ENCODE measurements at places on chromosomes 16 and 17. TPM values are rescaled to one million over a fixed set of nuclear protein-coding genes. Genes with fewer than 3 reads are reported as not detected.

DNA sequence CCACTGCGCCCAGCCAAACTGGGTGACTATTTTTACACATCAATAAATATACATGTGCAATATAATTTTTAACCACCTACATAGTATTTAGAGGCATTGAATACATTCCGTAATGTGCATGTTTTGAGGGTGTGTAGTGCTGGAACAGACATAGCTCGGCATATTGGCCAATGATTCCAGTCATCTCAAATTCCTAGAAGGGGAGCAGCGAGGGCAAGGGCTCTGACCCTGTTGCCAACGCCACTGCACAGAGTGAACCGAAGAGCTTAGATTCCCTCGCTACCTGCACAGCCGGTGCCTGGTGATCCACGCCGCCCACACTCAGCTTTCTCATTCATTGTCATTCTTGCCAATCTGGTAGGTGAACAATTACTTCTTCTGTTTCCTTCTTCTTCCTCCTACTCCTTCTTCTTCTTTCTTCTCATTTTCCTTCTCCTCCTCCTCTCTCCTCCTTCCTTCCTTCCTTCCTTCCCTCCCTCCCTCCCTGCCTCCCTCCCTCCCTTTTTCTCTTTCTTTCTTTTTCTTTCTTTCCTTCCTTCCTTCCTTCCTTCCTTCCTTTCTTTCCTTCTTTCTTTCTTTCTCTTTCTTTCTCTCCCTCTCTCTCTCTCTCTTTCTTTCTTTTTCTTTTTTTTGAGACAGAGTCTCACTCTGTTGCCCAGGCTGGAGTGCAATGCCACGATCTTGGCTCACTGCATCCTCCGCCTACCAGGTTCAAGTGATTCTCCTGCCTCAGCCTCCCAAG is 26.3 kb upstream of the ATP2A3 start:
- no peak overlapping the region for H3K4me3 ChIP-seq
- no peaks in the 10 kb centered on the region for H3K27me3 ChIP-seq
- H3K4me1 ChIP-seq, result no peaks in the 10 kb centered on the region
- no peak for DNase-seq
- H3K36me3 ChIP-seq, result no peaks in the 10 kb centered on the region

Gene TSPOAP1
- 42.1 TPM for total RNA-seq

GRCh38 chr16:72021043-72021442 is 12.5 kb downstream of the DHODH start:
- no peak overlapping the region for H3K27ac ChIP-seq
- H3K4me1 ChIP-seq, result no peaks in the 10 kb centered on the region
- H3K4me3 ChIP-seq, result no peak overlapping the region
- DNase-seq, result no peak
- no peaks in the 10 kb centered on the region for H3K36me3 ChIP-seq
- no peaks in the 10 kb centered on the region for H3K27me3 ChIP-seq

GRCh38 chr17:68054296-68054900 is 18.9 kb downstream of the KPNA2 start:
- no peaks in the 10 kb centered on the region for H3K36me3 ChIP-seq
- H3K4me3 ChIP-seq, result peak overlapping the region; percentile 33
- H3K27me3 ChIP-seq, result no peaks in the 10 kb centered on the region
- H3K4me1 ChIP-seq, result peaks cover 11% of the 10 kb centered on the region
- no peak for DNase-seq
- H3K27ac ChIP-seq, result peak overlapping the region; percentile 77

Gene SEZ6L2
- 7.2 TPM for total RNA-seq

DNA sequence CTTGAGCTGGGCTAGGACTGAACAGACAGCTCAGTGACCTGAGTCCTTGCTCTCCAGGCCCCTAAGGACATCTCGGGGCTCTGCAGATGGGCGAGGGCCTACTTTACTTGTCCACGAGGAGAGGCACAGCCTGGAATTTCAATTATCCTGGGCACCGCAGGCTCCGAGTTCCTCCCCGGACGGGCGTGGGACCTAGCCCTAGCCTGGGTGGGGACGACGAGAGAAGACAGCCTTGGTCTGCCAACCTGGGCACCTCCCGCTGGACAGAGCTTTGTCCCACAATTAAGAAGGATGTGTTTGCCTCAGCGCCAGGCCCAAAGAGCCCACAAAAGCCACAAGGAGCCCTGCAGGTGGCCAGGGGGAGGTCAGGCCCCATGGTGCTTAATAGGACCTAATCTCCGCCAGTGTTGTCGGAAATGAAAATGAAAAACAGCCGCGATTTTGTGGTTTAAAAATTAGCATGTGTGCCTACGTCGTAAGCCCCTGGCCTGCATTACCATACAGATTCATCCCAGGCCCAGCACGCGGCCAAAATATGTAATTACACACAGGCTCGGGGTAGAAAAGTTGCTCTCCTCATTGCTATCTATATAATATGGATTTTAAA is 51.4 kb upstream of the LHX1 start:
- no peaks in the 10 kb centered on the region for H3K36me3 ChIP-seq
- no peak overlapping the region for H3K27ac ChIP-seq
- H3K4me1 ChIP-seq, result no peaks in the 10 kb centered on the region
- no peaks in the 10 kb centered on the region for H3K27me3 ChIP-seq
- DNase-seq, result no peak

DNA sequence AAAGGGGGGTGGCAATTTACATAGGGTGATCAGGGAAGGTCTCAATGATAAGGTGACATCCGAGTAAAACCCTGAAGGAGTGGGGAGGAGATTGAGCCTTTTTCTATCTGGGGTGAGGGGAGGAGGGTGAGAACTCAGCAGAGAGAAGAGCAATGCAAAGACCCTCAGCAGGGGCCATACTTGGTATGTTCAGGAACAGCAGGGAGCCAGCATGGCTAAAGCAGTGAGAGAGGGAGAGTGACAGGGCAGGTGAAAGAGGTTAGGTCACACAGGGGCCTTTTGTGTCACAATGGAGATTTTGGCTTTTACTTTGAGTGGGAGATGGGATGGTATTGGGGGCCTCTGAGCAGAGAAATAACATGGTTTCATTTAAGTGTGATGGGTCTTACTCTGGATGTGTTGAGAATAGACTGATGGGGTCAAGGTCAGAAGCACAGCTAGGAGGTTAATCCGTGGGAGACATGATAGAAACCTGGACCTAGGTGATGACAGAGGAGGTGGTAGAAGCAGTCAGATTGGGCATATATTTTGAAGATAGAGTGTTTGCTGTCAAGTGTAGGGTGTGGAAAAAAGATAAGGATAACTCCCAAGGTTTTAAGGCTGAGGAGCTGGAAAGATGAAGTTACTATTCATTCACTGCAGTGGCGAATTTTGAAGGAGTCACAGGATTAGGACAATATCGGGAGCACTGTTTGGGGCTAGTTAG is 6.2 kb downstream of the SP2 start:
- peak; percentile 19 for DNase-seq
- peaks cover 21% of the 10 kb centered on the region for H3K4me1 ChIP-seq
- no peak overlapping the region for H3K4me3 ChIP-seq
- no peaks in the 10 kb centered on the region for H3K27me3 ChIP-seq
- H3K27ac ChIP-seq, result peak overlapping the region; percentile 100
- H3K36me3 ChIP-seq, result no peaks in the 10 kb centered on the region

Gene ZG16
- total RNA-seq, result not detected

DNA sequence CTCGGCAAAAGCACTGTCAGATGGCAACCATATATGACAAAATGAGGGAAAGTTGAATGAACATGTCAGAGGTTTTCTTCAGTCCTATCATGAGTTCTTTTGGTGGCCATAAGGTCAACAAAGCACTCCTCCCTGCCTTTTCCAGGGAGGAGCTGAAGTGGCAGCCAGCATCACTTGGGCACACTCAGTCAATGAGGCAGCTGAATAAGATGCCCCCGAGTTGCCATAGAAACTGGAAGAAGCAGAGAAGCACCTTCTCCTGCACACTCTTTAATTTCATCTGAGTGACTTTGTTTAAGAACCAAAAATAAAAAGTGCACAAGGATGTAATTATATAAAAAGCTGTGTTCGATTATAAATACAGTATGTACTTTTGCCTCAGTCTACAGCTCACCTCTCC is 16.0 kb downstream of the KCNJ2 start:
- H3K27me3 ChIP-seq, result no peaks in the 10 kb centered on the region
- H3K27ac ChIP-seq, result no peak overlapping the region
- DNase-seq, result no peak
- H3K4me3 ChIP-seq, result no peak overlapping the region

Gene TMEM114
- total RNA-seq, result not detected

DNA sequence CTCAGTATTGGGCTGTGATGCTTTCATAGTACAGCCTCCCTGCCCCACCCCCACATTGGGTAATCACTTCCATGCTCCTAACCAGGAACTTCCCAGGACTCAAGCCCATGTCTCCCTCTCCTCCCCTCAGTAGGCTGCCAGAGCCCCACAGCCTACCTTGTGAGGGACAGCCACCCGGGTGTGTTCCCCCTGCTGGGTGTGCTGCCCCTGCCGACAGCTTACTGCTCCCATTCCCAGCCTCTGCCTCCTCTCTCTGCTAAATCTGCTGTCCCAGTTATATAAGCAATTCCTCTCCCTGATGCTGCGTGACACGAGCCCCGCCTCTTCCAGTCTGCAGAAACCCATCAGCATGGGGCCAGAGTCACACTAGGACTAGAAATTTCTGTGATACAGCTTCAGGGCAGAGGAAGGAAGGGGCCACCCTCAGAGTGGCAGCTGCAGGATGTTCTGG is at the start of gene RSKR:
Gene RSKR (minus strand): TSS at position 255 of the 451 bp plus-strand sequence. CDS start 24 bp downstream, at position 231.
- no peaks in the 10 kb centered on the region for H3K27me3 ChIP-seq
- no peak within 1 kb of the TSS for H3K27ac ChIP-seq
- DNase-seq, result no peak

DNA sequence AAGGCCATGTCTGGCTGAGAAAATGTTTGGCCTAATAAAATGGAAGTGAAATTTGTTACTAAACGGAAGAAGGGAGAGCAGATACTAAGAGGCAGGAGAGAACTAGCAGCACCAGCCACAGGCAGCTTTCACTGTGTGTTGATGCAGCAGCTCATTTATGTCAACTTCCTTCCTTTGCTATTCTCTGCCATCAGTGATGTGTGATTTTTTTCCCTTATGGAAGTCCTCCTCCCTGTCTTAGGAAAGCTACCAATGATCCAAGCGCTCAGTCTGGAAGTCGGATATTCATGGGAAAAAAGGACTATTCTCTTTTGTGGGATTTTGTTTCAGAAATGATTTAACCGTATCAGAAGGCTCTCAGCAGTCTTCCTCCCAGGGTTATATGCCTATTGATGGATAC is 1629.2 kb downstream of the CDH8 start:
- no peak overlapping the region for H3K27ac ChIP-seq
- DNase-seq, result no peak
- no peaks in the 10 kb centered on the region for H3K4me1 ChIP-seq
- H3K4me3 ChIP-seq, result no peak overlapping the region
- no peaks in the 10 kb centered on the region for H3K27me3 ChIP-seq

DNA sequence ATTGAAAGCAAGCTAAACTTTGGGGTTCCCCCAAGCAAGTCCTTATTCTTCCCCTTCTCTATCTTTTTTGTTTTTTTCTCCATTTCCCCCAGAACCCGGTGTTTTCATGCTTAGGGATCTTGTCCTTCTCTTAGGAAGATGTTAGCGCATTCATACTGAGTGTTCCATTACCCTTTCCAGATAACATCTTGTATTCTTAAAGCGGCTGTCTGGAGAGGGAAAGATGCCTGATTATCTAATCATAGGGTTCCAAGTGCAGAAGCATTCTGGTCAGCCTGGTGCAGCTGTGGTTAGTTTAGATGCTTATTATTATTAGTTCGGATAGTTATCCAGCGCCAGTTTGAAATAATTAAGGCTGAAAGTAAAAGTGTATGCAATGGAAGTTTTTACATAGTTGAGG is 2.0 kb downstream of the TOM1L1 start:
- no peak overlapping the region for H3K4me3 ChIP-seq
- no peaks in the 10 kb centered on the region for H3K27me3 ChIP-seq
- H3K4me1 ChIP-seq, result no peaks in the 10 kb centered on the region
- H3K36me3 ChIP-seq, result no peaks in the 10 kb centered on the region

- no peak overlapping the region for H3K4me3 ChIP-seq
- H3K36me3 ChIP-seq, result no peaks in the 10 kb centered on the region
- no peak for DNase-seq
- no peaks in the 10 kb centered on the region for H3K27me3 ChIP-seq
- no peaks in the 10 kb centered on the region for H3K4me1 ChIP-seq
Measured at GRCh38 chr16:19583665-19584300, 28.3 kb downstream of the VPS35L start.

- H3K27me3 ChIP-seq, result no peaks in the 10 kb centered on the region
- peak overlapping the region; percentile 18 for H3K27ac ChIP-seq
- DNase-seq, result no peak
- peaks cover 2% of the 10 kb centered on the region for H3K4me1 ChIP-seq
- H3K4me3 ChIP-seq, result peak overlapping the region; percentile 68
- H3K36me3 ChIP-seq, result no peaks in the 10 kb centered on the region
Measured at GRCh38 chr16:79595231-79595641, 5.3 kb downstream of the MAF start.

DNA sequence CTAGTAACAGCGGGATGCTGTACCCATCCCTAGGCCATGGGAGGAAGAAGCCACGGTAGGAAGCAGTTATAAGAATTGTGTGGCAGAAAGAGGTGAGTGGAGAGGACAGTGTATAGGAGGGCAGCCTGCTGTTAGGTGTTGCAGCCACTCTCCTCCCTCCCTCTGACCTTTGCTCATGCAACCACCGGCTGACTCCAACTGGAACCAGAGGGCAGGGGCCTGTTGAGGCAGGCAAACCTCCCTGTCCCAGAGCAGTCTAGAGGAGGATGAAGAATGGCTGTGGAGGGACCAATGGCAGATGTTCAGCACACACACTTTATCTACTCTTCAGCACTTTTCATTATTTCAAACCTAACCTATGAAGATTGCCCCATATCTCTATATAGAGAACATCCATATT is 2.2 kb downstream of the TXNL4B start:
- peaks cover 6% of the 10 kb centered on the region for H3K36me3 ChIP-seq
- no peak overlapping the region for H3K4me3 ChIP-seq
- H3K4me1 ChIP-seq, result peaks cover 9% of the 10 kb centered on the region
- no peak for DNase-seq

- no peaks in the 10 kb centered on the region for H3K4me1 ChIP-seq
- DNase-seq, result no peak
- H3K27ac ChIP-seq, result peak overlapping the region; percentile 55
- H3K36me3 ChIP-seq, result no peaks in the 10 kb centered on the region
- no peak overlapping the region for H3K4me3 ChIP-seq
Measured at GRCh38 chr16:23317266-23317661, 15.2 kb downstream of the SCNN1B start.

DNA sequence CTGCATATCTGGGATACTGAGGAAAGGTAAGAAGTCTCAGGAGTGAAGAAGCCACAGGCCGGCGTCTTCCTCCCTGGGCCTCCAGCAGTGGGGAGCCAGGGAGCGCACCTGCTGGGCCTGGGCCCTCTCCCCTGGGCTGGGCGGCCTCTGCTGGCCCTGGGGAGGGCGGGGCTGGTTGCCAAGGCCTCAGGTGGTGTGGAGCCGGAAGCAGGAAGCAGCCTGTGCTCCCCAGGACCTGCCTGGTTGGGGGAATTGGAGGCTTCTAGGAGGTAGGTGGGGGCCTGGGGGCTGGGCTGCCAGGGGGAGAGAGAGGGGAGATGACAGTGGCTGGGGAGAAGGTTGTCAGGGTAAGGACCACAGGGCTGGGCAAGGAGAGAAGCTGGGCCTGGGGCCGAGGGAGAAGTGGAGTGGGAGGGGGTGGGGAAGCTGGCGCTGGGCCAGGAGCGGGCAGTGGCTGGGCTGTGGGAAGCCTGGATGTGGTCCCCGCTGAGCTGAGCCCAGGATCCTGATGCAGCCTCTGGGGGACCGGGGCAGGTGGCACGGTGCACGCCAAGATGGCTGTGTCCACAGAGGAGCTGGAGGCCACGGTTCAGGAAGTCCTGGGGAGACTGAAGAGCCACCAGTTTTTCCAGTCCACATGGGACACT is at the start of gene SMIM22:
Gene SMIM22 (plus strand): TSS at position 189 of the 647 bp plus-strand sequence. CDS start 366 bp downstream, at position 555.
- H3K27ac ChIP-seq, result peak within 1 kb of the TSS; percentile 78
- no peaks in the 10 kb centered on the region for H3K4me1 ChIP-seq
- no peak for DNase-seq
- H3K4me3 ChIP-seq, result peak within 1 kb of the TSS; percentile 58
- H3K27me3 ChIP-seq, result no peaks in the 10 kb centered on the region

All from breast epithelium (tissue), 4 donors.